ENCODE measurements at places on chromosomes 1 and 21.

DNA sequence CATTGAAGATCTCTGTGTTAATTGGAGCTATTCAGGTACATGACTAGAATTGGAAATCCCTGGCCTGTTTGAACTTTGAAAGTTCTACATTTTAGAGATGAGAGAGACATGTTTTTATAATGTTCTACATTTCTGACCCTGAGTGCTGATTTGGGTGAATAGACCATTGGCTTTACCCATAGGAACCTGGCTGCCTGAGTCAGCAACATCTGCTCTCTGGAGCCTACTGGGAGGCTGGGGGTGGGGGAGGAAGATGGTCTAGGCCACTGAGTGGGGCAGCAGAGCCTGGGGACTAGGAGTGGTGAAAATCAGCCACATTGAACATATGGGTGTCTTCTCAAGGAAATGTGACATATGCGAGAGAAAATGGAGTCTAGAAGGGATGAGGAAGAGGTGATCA is 1.4 kb upstream of the VANGL1 start:
- no peak for DNase-seq

DNA sequence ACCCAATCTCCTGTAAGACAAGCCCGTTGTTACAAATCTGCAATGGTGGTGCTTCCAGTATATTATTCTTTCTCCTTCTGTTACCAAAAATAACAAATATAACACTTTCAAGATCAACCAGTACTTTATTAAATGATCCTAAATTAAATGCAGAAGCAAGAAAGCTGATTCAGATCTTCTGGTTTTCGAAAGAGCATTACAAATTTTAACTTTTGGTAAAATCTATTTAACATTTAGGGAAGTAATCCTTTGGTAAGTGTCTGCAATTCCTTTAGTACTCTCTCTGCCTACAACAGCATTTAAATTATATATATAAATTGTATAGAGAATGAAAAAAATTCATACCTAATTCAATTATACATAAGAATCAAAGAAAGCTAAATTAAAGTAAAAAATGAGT is 198.6 kb upstream of the HMCN1 start:
- no peak for DNase-seq

- no peak for DNase-seq
Observed at GRCh38 chr1:67647036-67647798, 37.8 kb upstream of the GADD45A start.

GRCh38 chr1:94743862-94744261 is 76.3 kb upstream of the SLC44A3 start:
- no peak for DNase-seq

GRCh38 chr1:226939438-226940028 is 561 bp upstream of the COQ8A start:
- DNase-seq, result peak; percentile 60

DNA sequence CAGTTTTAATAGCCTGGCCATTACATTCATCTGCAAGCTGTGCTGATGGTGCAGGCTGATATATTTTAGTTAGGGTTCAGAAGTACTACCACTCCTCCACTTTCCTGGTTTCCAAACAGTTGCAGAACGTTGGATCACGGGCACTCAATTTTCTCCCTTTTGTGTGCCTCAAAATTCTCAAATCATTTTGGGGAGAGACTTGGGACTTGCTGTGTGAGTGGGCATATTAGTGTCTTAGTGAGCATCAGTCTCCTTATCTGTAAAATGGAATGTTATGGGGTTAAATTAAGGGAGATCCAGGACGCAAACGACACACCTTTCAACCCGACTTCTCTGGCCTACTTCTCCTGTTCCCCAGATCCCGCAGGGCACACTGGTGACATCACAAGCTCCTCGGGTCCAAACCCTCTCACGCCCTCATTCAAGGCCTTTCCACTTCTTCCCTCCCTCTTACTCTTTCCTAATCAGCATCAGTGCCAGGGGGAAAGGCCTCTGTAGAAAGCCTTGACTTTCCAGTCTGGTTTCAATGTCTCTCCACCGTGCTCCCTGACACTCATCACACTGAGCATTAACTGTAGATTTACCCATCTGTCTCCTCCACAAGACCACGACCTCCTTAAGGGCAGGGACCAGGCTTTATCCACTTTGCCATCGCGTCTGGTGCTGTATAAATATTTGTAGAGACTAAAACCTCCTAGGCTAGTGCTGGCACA is 1.2 kb downstream of the PIGP start:
- no peak for DNase-seq

GRCh38 chr1:205137901-205138300 is 16.1 kb upstream of the RBBP5 start:
- DNase-seq, result no peak

DNA sequence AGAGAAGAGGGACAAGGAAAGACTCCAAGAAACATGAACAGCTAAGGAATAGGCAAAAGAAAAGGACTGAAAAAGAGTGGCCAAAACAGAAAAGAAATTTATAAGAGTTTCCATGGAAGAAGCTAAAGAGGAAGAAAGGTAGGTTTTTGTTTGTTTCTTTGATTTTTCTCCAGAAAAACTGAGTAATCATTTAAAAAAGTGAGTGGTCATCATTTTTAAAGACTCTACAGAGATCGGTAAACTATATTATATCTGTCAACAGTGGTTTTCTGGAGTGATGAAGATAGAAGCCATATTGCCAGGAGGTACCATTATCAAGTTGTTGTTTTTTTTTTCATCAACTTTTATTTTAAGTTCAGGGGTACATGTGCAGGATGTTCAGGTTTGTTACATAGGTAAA is 202.4 kb downstream of the DNAH14 start:
- no peak for DNase-seq

All from activated naive CD4-positive, alpha-beta T cell (primary cell).